ENCODE measurements at places on chromosomes 1 and 21.

- DNase-seq, result no peak
Measured at GRCh38 chr1:106843518-106843917, 213.0 kb upstream of the PRMT6 start.

- no peak for DNase-seq
Measured at GRCh38 chr1:230866171-230867070, 1.9 kb downstream of the C1orf198 start.

DNA sequence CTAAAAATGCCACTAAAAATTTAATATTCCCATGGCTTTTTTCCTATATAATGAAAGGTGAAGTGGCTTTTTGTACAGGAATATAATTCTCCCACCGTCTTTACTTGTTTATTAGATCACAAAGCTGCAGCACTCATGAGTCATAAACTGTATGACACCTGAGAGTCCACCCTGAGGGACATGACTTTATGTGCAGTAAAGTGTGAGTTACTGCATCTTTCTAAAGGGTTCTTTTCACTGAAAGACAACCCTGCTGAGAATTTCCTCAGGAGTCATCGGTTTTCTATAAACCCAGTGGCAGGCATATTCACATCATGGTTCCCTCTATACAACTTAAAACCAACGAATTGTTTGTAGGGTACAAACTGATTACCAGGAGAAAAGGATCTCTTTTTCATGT lies 77.4 kb downstream of the APP start:
- no peak for DNase-seq

DNA sequence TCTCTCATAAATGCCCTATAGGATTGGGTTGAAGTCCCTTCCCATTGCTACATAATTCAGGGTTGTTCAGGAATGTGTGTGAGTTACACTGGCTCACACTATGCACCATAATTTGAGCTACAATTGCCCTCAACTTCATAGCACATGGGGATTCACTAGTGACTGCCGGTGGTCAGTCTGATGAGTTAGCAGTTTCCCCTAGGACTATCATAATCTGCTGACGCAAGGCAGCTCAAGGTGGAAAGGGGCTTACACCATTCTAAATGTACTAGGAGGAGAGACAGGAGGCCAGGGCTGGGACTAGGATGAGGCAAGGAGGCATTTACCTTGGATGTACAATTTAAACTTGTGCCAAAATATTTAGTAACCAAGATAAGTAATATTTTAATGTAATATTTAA lies 224.7 kb downstream of the GRIK1 start:
- no peak for DNase-seq
